ENCODE measurements at places on chromosomes 5 and 9. TPM values are rescaled to one million over a fixed set of nuclear protein-coding genes. Genes with fewer than 3 reads are reported as not detected.

Gene CAMLG
- 29.3 TPM for polyA plus RNA-seq

Gene WWC1
- 5.2 TPM for polyA plus RNA-seq

Gene RALGPS1
- polyA plus RNA-seq, result 4.4 TPM

Gene PCDHGC5
- 2.5 TPM for polyA plus RNA-seq

Gene FBXW5
- polyA plus RNA-seq, result 31.2 TPM

Gene CCDC69
- 1.9 TPM for polyA plus RNA-seq

DNA sequence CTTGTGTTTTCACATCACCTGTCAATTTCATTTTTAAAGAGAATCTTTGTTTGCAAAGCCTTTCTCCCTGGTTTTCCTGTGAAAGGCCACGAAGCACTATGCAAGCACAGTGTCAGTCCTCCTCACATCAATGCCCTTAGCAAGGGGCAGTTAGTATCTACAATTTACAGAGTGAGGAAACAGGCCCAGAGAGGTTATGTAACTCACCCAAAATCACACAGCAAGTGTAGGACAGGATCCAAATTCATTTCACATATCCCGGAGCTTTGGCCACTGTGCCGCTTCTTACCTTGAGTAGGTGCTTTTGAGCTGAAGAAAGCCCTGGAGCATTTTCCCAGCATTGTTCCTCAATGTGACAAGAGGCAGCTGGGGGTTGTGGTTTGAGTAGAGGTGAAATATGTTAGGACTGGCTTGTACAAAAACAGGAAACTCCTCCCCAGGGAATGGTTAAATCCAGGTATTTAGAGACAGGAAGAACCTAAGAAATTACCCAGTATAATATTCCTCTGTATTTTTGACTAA is 283.8 kb downstream of the NTRK2 start:
- DNase-seq, result no peak

- no peak for DNase-seq
Measured at GRCh38 chr5:124606543-124606942, 139.9 kb downstream of the ZNF608 start.

GRCh38 chr9:73683862-73684591 is 532.4 kb downstream of the ANXA1 start:
- DNase-seq, result no peak

- DNase-seq, result no peak
Measured at GRCh38 chr5:180402716-180403115, 49.6 kb upstream of the GFPT2 start.

- no peak for DNase-seq
Measured at GRCh38 chr5:58967597-58968281, 384.9 kb downstream of the RAB3C start.

DNA sequence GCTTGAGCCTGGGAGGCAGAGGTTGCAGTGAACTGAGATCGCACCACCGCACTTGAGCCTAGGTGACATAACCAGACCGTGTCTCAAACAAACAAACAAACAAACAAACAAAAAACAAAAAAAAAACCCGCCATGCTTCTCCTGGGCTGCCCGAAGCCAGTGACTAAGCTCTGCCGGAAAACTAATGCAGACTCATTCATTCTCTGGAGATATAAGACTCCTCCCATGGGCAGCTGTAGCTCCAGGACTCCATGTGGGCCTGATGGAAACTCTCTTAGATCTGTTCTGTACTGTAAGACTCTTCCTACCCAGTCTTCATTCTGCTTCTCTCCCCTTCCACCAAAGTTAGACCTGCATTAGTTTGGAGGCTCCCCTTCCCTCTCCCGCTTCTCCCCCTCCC is 11.1 kb downstream of the GLDC start:
- DNase-seq, result no peak

GRCh38 chr9:76573905-76574760 is 115.2 kb downstream of the GCNT1 start:
- no peak for DNase-seq

DNA sequence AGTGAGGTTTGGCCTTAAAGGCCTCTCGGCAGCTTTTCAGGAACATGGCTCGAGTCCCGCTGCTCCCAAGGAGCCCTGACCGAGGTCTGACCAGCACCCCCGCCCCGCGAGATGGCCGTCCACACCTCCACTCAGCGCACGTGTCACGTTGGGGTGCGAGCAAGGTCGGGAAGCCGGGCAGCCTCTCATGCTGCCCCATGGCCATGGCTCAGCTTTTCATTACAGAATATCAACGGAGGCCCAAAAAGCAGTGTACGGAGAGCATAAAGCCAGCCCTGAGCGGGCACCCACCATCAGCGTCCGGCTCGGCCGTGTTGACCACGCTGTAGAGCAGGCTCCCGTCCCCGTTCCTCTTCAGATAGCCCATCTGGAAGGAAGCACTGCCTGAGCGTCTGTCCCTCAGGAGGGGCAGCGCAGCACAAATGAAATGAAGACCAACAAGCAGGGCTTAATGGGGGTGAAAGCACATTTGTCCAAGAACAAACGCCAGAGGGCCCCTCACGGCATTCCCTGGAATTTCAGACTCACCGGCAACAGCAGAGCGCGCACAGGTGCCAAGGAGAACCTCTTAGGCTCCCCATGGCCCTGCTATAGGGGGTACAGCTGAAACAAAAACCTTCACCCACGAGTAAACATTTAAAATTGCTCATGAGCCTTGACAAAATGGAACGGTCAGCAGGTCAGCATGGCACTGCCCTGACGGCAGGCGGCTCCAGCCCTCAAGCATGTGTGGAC is 11.6 kb downstream of the BRD9 start:
- no peak for DNase-seq

Data from AG04450 (cell line).